ENCODE measurements at places on chromosomes 7 and 10.
A peak's percentile ranks its signal among the peaks of the same experiment; 100 is the strongest.

DNA sequence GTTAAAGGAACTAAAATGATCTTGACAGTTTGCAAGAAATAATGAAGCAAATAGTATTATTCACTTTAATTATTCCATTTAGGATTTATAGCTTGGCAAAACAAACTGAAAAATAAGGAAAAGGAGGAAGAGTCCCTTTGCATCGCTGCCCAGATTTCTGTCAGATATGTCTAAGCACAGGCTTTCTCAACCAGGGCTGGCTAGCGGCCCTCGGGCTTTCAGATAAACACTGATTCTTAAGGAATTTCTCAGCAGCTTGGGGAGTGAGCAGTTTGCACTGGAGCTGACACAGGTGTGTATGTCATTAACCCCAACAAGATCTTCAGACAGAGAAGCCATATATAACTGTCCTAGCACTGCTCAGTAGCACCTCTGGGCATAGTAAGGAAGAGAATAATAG lies 47.9 kb upstream of the SEMA3D start:
- no peak for DNase-seq

GRCh38 chr10:92575961-92576360 lies 2.1 kb upstream of the IDE start:
- peak; percentile 76 for DNase-seq

- peak; percentile 57 for DNase-seq
Measured at GRCh38 chr10:6034371-6034770, 27.8 kb downstream of the IL2RA start.

DNA sequence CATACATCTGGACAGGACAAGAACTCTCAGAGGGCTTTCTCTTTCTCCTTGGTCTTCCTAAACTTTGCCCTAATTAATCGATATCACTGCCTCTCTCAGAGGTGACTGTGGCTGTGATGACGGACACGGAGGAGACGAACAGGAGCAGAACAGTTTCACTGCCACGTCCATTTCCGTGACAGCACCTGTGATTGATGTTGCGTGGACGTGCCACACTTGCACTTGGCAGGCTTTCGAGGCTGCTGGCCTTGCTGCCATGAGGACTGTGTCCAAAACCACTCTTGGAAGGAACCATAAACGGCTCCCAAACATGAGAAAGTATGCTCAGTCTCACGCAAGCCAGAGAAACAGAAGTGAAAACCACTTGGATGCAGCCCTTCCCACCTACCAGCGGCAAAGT lies 308.1 kb downstream of the DNAJB6 start:
- DNase-seq = no peak

DNA sequence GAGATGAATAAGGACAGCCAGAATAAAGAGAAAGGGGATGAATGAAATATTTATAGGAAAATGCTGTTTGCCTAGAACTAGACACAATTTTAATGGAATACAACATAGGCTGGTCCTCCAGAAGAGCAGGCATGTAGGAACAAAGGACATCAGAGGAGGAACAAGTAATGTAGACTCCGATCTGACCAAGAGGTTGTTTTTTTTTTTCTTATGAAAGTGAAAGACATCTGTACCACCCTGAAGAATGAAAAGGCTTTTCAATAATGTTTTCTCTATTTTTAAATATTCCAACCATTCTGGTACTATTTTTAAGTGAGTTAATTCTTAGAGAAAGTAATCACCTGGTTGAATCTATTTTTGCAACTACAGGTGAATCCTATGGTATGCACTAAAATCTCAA lies 136.9 kb upstream of the PTN start:
- no peak for DNase-seq

All from GM23248 (cell line).